ENCODE measurements at places on chromosomes 11 and 22.

DNA sequence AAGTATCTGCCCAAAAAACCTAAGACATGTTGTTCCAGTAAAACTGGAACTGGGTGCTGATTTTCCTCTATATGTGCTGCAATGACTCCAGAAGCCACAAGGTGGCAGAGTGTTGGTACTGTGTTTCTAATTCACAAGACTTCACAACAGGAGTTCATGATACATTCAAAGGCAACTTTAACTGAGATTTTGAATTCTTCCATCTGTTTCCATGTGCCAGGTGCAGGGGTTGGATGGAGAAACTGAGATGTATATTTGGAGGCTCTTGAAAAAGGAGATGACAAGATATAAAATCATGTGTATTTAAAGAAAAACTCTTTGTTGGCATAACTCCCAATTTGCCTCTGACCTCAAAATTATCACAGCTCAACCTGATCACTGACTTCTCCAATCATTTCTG, 1098.6 kb upstream of the CCDC90B start:
- DNase-seq: peak; percentile 15

- no peak for DNase-seq
These were observed 24.1 kb downstream of the CUL5 start for GRCh38 chr11:108032800-108033199.

- no peak for DNase-seq
These were observed 57.5 kb downstream of the RPUSD4 start for GRCh38 chr11:126153972-126154371.

DNA sequence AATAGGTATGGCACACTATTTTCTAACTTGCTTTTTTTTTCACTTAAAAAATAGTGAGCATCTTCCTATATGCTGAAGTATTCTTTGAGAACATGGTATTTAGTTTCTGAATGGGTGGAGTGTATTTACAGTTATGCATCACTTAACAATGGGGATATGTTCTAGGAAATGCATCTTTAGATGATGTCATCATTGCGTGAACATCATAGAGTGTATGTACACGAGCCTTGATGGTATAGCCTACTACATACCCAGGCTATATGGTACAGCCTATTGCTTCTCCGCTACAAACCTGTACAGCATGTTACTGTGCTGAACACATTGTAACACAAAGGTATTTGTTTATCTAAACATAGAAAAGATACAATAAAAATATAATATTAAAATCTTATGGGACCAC, 124.3 kb upstream of the ASPHD2 start:
- no peak for DNase-seq

DNA sequence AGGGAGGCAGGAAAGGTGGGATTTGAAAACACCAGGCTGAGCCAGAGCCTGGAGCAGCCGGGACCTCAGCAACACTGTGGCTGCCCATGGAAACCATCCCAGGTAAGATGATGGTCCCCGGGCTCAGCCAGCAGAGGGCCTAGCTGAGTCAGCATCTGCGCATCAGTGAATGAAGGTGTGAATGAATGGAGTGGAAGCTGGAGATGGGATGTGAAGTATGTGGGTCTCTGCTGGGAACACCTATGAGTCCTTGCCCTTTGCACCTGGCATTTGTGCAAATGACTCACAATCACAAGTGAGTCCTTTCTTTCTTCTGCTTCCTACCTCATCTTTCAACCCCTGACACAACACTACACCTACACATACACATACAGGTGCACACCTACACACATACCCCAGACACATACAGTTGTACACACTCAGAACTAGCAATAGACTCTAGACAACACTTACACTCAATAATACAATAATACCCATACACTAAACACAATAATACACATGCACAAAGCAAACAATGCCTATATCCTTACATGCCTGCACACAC, 62.8 kb upstream of the PRDM11 start:
- peak; percentile 4 for DNase-seq

DNA sequence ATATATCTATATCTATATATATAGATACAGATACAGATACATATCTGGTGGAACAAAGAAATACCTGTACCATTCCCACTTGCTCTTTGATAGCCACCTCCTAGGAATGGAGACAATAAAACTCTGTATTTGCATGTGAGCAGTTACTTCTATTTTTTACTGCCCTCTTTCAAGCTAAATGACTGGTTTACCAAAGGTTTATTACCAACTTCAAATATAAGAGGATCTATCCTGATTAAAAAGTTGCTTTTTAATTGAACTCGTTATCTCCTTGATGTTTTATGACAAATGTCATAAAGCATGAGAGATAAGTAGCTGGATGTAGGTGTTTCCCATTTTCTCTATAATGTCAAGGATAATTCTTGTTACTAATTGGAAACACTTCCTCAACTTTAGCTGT, 21.7 kb upstream of the GRIK4 start:
- DNase-seq: no peak

- DNase-seq: peak; percentile 23
These were observed 206.3 kb downstream of the DDX10 start for GRCh38 chr11:108871152-108871551.

GRCh38 chr22:31646186-31647019, 15.6 kb downstream of the PISD start:
- no peak for DNase-seq

DNA sequence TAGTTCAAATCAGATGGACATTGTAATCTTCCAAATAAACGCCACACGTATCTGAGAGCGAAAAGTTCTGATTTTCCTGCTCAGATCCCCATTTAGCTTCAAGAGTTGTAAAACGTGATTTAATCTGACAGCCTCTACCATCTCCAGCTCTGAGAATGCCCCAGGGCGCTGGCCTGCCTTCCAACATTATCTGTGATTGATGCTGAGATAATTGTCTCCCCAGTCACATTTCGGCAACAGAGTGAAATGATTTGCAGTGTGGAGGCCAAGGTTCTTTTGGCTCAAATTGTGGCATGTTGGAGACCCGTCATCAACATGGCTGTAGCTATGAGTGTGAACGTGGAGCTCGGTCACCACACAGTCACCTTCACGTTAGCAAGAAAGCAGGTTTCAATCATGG, 283.4 kb downstream of the BRD1 start:
- no peak for DNase-seq

- peak; percentile 74 for DNase-seq
These were observed 7.3 kb downstream of the KCNJ1 start for GRCh38 chr11:128859563-128860441.

DNA sequence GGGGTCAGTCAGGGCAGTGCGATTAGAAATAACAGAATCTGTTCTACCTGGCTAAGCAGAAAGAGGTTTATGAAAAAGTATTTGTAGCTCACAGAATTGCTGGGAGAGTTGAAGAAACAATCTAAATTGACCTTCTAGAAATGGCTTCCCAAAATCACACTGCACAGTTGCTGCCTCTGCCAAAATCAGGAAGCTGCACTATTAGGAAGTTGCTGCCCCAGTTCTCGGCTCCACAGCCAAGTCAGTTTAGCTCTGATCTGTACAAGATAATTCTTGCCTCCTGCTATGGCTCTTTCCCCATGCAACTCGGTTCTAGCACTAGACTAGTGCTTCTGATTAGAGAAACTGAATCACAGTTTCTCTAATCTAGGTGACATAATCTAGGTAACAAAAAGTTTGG, 16.0 kb upstream of the CCDC90B start:
- no peak for DNase-seq

- DNase-seq: no peak
These were observed 130.7 kb downstream of the SNX19 start for GRCh38 chr11:130785380-130786116.

GRCh38 chr11:28110821-28111200, 2.6 kb downstream of the METTL15 start:
- DNase-seq: no peak

DNA sequence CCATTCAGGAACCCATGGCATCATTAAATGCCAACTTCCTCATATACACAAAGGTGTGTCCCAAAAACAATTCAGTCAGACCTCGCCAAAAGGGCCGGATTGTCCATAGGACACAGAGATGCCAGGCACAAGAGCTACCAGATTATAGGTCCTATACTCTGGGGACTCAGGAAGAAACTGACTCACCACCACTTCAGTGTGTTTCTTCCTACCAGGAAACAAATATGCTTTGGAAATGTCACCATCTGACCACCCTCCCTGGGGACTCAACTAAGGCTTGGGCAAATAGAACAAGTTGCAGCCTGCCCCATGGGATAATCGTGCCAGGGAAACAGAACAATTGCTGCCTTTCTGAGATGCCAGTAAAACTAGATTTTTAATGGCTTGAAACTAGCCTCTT, 11.7 kb downstream of the POU2AF3 start:
- no peak for DNase-seq

- no peak for DNase-seq
These were observed 135.4 kb upstream of the LARGE1 start for GRCh38 chr22:34055525-34056200.

DNA sequence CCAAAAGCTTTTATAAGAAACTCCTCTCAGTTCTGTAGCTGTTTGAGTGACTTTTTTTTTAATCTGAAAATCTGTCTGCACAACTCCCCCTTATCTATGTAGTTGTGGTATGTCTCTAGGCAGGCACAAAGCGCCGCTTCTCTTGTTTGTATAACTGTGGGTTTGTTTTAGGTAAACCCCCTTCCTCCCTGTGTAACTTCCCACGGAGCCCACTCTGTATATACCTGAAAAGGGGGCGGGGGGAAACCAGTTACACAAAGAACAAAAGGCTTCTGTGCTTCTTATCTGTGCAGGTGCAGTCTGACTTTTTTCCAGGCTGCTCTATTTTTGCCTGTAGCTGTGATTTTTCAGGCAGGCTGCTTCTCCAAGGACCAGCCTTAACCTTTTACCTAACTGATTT, 13.2 kb downstream of the OR10AG1 start:
- DNase-seq: no peak

GRCh38 chr22:18996376-18996900, 60.3 kb upstream of the PRODH start:
- no peak for DNase-seq

- DNase-seq: no peak
These were observed 26.1 kb downstream of the B3GAT1 start for GRCh38 chr11:134385774-134386565.

DNA sequence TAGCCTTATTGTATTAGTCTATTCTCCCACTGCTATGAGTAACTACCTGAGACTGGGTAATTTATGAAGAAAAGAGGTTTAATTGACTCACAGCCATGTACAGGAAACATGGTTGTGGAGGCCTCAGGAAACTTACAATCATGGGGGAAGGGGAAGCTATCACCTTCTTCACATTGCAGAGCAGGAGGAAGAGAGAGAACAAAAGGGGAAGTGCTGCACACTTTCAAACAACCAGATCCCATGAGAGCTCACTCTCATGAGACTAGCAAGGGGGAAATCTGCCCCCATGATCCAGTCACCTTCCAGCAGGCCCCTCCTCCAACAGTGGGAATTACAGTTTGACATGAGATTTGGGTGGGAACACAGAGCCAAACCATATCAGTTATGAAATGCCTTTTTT, 179.4 kb downstream of the ARHGAP42 start:
- DNase-seq: no peak

GRCh38 chr11:128824191-128825049, 42.7 kb downstream of the KCNJ1 start:
- no peak for DNase-seq

GRCh38 chr11:36258730-36259360, 30.4 kb downstream of the COMMD9 start:
- peak; percentile 2 for DNase-seq

- DNase-seq: no peak
These were observed 27.8 kb downstream of the PHLDB1 start for GRCh38 chr11:118635237-118635591.

DNA sequence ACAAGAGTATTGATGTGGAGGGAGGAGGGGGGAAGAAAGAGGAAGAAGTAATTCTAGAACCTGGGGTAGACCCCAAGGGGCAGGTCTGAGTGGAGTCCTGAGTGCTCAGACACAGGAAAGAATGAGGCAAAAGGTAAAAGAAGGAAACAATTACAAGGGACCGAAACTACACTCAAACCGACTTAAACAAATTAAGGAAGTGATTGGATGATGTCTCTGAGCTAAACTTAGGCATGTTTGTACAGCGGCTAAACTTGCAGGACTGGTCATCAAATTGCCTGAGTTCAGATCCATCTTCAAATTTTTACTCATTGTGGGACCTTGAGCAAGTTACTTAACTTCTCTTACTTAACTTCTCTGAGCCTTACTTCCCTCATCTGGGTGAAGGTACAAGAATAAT, 86.3 kb upstream of the LRRC55 start:
- DNase-seq: no peak

GRCh38 chr11:80214413-80214812, 773.6 kb upstream of the TENM4 start:
- DNase-seq: no peak

GRCh38 chr22:46598737-46599424, 21.3 kb upstream of the GRAMD4 start:
- DNase-seq: no peak

- DNase-seq: no peak
These were observed 792.5 kb downstream of the BRD1 start for GRCh38 chr22:49034836-49035817.

- DNase-seq: peak; percentile 80
These were observed 40.8 kb downstream of the TBC1D22A start for GRCh38 chr22:46803031-46803880.

DNA sequence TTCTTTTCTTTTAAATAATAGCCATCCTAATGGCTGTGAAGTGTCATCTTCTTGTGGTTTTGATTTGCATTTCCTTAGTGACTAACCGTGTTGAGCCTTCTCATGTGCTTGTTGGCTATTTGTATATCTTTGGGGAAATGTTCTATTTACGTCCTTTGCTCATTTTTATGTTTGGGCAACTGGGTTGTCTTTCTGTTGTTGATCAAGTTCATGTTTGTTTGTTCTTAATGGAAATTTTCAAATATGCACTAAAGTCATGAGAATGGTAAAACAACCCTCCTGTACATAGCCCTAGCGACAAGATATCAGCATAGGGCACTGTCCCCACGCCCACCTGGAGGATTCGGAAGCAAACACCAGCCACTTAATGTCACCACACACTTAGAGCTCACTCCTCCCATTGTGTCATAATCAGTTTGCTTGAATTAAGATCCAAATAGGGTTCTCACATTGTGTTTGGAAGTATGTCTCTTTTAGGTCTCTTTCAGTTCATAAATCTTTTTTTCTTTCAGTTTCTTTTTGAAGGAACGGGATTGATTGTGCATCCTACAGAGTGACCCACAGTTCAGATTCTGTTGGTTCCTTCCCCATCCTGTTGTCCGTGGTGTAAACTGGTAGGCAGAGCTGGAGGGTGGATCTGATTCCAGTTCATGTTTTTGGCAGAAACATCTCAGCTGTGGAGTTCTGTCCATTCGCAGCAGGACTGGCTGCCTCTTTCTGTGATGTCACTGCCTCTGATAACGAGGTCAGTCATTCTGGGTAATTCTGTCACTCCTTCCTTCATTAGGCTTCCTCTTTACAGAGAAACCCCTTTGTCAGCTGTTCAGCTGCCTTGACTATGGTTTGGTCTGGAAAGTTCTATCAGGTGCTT, 26.4 kb upstream of the ADORA2A start:
- peak; percentile 11 for DNase-seq

- no peak for DNase-seq
These were observed 1.1 kb upstream of the OR52N2 start for GRCh38 chr11:5807580-5807979.

- no peak for DNase-seq
These were observed 39.6 kb downstream of the NARS2 start for GRCh38 chr11:78535027-78535426.

All from CD4-positive, alpha-beta T cell treated with Interleukin-10 for 1 hour (primary cell).